ENCODE measurements at places on chromosomes 5 and 9. TPM values are rescaled to one million over a fixed set of nuclear protein-coding genes. Genes with fewer than 3 reads are reported as not detected.

The STK32A gene
- polyA plus RNA-seq, result 0.04 TPM

The KIF24 gene
- polyA plus RNA-seq, result 1.0 TPM

The RXRA gene
- 63.4 TPM for polyA plus RNA-seq

The TSSK1B gene
- 0.01 TPM for polyA plus RNA-seq

The HTR1A gene
- not detected for polyA plus RNA-seq

The FBXL17 gene
- 5.5 TPM for polyA plus RNA-seq

The GRM6 gene
- not detected for polyA plus RNA-seq

The ORM2 gene
- polyA plus RNA-seq, result 0.12 TPM

The FOXD1 gene
- 0.31 TPM for polyA plus RNA-seq

The SV2C gene
- polyA plus RNA-seq, result 0.22 TPM

The IQGAP2 gene
- 1.4 TPM for polyA plus RNA-seq

The ENTPD8 gene
- polyA plus RNA-seq, result 0.05 TPM

The NEUROG1 gene
- polyA plus RNA-seq, result 0.02 TPM

The APBB3 gene
- 20.7 TPM for polyA plus RNA-seq

Measured in esophagus (tissue), 2 donors.